Stimulated activated CD4-positive, alpha-beta T cell treated with anti-CD3 and anti-CD28 coated beads, TNF-alpha, amount 100 ng/mL, for 48 hours (primary cell): ENCODE measurements at places on chromosomes 5 and 9.

DNA sequence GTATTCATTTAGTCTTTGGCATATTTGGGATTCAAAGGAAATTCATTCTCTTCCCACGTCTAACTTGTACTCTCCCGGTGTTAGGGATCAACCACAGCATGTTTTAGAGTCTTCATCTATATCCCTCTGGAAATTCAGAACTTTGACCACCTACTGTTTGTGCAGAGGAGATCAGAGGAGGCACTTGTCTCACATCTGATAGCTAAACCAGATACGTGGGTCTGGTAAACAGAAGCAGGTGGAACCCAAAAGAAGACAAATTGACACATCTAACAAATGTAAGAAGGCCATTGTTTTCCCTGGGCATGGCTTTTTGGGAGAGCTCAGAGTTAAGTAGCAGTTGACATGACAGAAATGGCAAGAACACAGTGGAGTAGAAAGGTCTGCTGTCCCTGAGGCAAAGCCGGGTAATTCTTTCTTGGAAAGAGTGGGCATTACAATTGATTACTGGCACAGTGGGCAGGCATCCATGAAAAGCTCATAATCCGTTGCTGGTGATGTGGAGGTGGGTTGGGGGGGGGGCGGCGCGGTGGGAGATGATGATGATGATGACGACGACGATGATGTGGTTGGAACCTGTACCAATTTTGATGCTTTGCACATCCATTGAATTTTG is 27.5 kb downstream of the PIP5K1B start:
- DNase-seq = no peak

DNA sequence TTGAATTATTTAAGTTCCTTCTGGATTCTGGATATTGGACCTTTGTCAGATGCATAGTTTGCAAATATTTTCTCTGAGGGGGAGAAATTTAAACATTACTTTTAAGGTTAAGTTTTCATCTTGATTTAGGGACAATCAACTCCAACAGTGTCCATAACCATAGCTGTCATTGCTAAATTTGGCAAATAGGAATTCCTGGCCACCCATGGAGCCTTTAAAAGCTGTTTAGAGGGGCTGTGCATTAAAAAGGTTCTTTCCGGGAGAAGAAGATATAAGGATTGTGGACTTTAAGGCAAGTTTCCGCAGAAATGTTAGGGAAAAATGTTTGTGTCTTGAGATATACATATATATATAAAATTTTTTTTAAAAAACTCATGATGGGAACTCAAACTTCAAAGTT is 339.7 kb downstream of the ADAMTS6 start:
- no peak for DNase-seq

DNA sequence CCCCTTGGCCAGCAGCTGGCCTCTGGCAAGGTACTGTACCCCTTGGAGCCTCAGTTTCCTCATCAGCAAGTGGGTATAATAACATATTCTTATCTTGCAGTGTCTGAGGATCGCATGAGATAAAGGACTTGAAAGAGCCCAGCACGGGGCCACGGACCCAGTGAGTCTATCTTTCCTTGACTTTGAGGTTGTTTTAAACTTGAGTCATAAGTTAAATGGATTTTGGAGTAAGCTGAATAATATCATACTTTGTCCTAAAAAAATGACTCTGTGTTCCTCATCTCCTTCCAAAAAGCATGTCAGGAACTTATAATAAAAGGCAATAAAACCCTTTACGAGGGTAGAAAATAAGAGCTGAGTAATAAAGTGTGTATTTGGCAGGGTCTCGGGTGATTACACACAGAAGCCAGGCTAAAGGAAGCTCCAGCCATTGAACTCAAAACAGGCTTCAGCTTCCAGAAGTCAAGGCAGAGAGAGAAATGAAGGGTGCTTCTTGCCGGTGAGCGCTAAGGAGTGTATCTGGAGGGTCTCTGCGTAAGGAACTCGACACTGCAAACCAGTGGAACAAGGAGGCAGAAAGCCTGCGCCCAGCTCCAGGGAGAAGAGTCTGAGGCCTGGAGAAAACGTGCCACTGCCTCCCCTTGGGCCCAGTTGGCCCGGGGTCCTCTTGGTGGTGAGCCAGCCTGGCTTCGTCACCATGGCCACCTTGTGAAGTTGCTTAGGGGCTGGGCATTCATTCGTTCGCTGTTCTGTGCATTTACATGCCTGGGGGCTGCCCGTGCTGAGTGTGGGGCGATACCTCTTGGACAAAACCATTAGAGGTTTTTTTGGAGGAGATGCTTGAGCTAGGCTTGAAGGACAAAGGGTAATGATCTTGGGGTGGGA is 72.4 kb upstream of the PHYKPL start:
- DNase-seq = no peak

- no peak for DNase-seq
Observed at GRCh38 chr5:72402381-72402890, 82.3 kb downstream of the PTCD2 start.

GRCh38 chr5:173707392-173707791 is 90.9 kb upstream of the BOD1 start:
- DNase-seq = no peak

DNA sequence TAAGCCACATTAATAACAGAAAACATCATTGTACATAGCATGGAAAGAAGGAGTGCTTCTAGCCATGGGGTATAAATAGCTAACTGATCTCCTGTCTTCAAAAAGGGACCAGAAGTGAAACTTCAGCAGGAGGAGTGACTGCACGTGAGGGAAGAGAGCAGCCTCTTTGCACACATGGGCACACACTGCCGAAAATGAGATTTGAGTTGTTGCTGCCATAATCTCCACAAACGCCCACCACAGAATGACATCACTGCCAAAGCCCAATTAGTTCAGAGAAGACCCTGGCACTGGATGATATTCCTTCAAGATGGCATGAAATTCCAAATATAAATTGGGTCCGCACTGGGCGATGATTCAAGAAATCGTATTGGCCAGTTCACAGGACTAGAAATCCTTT is 238.9 kb upstream of the NR4A3 start:
- no peak for DNase-seq

- DNase-seq = no peak
Observed at GRCh38 chr9:84659313-84659712, 10.2 kb upstream of the NTRK2 start.

GRCh38 chr5:84279234-84279633 is 105.4 kb downstream of the EDIL3 start:
- DNase-seq = no peak

GRCh38 chr9:22469928-22470544 is 23.4 kb downstream of the DMRTA1 start:
- DNase-seq = no peak

DNA sequence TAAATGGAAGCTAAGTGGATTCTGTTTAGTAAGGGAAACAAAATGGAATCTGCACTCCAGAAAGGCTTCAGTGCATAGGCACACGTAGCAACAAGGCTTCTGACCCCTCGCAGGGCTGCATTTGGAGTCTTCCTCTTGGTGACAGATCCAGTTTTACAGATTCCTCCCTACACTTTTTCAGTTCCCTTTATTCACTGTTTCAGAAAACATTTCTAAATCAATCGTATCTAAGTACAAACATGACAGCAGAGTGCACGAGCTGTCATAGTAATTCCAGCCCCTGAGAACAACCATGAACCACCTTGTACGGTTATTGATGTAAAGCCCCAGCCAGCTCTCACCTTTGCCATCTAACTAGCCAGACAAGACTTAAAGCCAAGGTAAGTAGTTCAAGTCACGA is 491.6 kb downstream of the SEMA5A start:
- DNase-seq = no peak

- DNase-seq = no peak
Observed at GRCh38 chr9:68704498-68704813, 584 bp upstream of the PIP5K1B start.

GRCh38 chr9:111601237-111602018 is 2.0 kb upstream of the PTGR1 start:
- DNase-seq = no peak

DNA sequence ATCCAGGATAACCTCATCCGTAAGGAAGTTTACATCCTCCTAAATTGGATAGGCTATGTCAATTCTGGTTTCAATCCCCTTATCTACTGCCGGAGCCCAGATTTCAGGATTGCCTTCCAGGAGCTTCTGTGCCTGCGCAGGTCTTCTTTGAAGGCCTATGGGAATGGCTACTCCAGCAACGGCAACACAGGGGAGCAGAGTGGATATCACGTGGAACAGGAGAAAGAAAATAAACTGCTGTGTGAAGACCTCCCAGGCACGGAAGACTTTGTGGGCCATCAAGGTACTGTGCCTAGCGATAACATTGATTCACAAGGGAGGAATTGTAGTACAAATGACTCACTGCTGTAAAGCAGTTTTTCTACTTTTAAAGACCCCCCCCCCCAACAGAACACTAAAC is 1.3 kb downstream of the ADRB2 start:
- no peak for DNase-seq

DNA sequence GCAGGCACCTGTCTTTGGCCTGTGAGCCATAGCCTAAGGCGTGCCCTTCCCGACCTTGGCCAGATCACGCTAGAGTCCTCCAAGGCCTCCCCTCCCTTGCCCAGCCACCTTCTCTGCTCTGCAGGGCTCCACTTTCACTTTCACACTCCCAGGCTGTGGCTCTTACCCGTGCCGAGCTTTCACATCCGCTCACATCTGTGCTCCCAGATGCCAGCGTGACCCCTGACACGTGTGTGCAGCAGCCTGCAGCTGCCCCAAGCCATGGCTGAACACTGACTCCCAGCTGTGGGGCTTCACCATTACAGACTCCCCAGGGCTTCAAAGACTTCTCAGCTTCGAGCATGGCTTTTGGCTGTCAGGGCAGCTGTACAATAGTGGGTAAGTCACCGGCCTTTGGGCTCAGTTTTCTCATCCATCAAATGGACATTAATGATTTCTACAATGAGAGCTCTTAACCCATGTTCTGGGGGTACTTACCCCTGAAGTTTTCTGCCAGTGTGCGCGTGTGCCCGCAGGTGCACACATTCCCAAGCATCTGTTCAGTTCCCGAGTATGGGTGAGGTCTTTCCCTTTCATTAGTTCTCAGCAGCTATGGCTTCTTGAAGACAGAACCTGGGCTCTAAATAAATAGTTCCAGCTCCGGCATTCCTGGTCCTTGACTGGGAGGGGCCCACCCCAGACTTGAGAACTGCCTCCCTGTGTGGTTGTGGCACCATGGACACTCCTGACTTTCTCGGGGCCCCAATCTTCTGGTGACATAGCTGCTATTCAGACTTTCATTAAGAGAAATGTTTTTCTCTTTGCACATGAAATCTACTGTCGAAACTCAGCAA is 118.6 kb downstream of the RGS3 start:
- DNase-seq = peak; percentile 64

DNA sequence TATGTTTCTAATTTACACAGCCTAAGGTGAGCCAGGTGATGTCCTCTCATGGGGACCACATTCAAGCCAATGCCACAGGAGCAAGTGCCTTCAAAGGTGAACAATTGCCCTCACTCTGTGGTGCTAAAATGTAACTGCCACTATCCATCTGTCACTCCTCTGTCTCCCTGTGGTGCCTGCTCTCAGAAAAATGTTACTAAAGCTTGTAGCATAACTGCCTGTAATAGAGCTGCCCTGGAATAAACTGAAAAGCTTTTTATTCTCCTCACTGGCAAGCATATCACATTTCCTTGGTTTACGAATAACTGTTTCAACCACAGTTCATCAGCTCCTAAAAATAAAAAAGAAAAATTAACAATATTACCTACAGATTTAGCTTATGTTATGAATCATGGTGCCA is 142.4 kb downstream of the ST8SIA4 start:
- no peak for DNase-seq

GRCh38 chr5:150173161-150173560 is 6.6 kb downstream of the CDX1 start:
- no peak for DNase-seq

DNA sequence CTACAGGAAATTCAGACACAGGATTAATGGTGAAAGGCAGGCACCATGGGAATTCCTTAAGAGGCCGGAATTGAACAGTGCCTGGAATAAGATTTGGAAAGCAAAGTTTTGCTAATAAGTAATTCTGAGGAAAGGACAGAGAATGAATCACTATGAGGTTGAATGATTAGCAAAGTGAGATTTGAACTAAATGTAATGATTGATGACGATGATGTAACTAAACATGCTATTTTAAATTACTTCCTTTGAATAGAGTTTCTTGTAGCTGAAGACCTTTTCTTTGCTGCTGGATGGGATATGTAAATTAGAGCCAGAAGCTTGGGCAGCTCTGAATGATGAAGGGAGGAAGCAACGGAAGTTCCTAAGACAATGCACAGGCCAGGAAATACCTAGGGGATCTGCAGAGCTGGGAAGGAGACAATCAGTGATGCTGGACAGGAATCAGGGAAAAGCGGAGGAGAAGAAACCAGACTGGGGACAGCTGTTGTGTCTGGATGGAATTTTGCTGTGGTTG is 482.0 kb downstream of the PSAT1 start:
- no peak for DNase-seq

- DNase-seq = no peak
Observed at GRCh38 chr9:16312116-16312515, 558.4 kb downstream of the BNC2 start.

DNA sequence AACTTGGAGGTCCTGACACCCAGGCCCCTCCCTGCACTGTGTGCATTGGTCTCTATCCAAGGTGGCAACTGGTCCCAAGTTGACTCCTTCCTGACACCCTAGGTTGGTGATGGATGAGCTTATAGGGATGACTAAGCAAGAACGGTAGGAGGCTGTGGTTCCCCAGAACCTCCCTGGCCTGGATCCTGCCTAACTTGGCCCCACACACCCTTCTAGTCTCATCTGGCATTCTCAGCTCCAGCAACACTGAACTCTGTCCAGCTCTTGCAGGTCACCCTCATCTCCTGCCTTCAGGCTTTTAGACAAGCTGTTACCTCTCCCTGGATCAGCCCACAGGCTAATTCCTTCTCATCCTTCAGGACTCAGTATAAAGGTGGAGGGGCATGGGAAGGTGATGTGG is 16.5 kb downstream of the AQP3 start:
- no peak for DNase-seq

DNA sequence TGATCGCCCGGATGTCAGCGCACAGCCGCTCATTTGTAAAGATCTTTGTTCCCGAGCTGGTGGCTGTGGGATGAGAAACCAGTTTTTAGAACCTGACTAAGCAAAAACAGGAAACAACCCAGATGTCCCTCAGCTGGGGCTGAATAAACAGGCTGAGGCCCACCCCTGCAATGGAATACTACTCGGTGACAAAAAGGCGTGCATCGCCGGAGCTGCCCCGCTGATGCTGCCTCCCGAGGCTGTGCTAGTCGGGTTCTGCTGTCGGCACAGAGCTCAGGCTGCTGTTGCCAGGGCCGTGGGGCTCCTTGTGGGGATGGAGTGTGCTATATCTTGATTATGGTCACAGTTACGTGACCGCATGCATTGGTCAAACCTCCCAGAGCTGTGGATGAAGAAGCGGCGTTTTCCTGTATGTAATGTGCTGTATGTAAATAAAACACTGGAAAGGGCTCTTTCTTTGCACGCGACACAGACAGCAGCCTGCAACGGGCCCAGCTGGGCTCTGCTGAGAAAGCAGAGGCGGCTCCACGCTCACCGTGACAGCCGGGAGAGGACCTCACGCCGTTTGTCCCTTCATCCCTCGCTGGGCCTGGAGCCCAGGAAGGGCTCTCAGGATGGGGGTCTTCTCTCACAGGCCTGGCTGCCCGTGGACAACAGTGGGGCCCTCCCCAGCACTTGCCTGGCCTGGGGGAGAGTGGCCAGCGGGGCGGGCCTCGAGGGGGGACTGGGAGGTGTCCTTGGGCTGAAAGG is 51.5 kb upstream of the RNU6ATAC start:
- DNase-seq = no peak

- no peak for DNase-seq
Observed at GRCh38 chr9:37061768-37062167, 27.7 kb upstream of the PAX5 start.

- no peak for DNase-seq
Observed at GRCh38 chr5:72223371-72223770, 96.7 kb downstream of the MRPS27 start.
